Putamen (tissue), 1 donor: ENCODE measurements at places on chromosomes 1 and 21.

DNA sequence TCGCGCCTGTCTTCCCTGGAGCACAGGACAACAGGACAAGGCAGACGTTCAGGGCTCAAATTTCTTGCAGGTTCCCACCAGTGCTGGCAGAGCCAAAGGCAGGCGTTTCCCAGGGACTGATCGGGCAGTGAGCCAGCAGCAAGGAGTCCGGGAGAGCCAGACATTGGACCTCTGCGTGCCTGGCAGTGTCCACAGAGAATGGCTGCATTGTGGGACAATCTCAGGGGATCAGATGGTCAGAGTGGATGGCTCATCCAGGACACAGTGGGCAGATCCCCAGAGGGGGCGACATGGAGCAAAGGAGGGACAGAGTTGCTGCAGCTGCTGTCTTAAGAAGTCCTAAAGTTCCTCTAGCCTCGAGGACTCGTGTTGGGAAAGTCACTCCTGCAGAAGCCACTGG is 4.6 kb downstream of the TMEM63A start:
- peak; percentile 92 for DNase-seq

DNA sequence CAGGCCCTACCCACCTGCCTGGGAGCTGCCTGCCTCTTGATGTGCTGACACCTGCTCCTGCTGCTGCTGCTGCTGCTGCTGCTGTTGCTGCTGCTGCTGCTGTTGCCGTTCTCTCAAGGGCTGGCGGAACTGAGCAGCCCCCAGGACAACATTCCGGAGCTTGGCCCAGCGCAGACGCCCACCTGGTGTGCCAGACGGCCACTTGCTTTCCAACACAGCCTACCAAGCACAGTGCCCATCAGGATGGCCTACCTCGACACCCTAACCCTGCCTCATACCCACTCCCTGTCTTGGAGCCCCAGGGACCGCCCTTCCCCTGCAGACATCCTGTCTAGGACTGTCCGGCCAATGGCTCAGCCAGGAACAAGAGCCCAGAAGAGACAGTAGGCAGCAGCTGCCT is 11.8 kb downstream of the DENND4B start:
- DNase-seq = no peak

DNA sequence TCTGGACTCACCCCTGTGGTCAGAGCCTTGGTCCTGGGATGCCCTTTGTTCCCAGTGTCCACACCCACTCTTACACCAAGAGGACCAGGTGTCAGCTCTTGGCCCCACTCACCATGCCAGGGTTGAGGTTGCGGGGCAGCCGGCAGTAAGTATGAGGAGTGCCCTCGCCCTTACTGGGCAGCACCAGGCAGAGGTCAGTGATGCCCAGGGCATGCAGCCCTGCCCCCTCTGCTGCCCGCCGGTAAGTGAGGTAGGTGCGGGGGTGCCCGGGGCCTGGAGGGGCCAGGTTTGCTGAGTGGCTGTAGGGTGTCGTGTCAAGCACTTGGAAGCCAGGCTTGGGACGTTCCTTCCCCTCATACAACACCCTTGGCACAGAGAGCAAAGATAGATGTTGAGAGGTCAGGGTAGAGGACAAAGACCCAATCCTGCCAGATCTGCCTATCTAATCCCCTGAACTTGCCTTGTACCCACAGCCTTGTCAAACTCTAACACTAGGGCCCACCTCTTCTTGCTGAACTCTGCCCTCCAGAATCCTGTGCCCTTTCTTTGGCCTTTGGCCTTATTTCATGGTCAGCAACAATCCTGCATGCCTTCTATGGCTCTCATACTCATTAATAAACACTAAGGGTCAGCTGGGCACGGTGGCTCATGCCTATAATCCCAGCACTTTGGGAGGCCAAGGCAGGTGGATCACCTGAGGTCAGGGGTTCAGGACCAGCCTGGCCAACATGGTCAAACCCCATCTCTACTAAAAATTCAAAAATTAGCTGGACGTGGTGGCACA is 3.6 kb downstream of the DENND4B start:
- no peak for DNase-seq

DNA sequence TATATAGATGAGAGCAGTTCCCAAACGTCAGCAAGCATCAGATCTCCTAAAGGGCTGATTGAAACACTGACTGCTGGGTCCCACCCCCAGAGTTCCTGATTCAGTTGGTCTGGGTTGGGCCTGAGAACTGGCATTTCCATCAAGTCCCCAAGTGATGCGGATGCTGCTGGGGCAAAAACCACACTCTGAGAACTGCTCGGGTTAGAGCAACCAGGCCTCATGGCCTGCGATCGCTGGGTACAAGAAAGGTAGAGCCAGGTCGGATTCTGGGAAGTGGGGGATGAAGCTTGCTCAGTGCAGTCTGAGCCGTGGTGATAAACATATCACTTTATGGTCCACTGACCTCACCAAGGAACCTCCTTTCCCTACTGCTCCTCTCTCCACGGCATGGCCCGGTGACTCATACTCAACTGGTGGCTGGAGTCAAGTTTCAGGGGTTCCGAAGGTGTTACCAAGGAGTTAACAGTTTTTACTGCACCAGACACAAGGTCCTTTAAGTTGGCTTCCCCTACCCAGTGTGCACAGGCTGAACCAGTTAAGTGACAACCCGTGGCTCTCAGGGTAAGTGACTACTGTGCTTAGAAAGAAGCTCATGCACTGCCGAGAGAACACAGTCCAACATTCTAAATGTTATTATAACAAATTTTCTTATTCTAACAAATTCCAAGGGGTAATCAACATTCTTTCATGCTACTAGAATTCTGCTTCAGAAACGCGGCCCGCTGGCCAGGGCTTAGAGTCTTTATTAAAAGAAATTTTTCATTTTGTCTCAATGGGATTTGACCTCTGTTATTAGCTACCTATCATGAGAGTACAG is 153.5 kb downstream of the TGFBR3 start:
- no peak for DNase-seq

GRCh38 chr1:115293899-115294298 is 44.1 kb downstream of the NGF start:
- DNase-seq = no peak
